Right atrium auricular region (tissue), 2 donors: ENCODE measurements at places on chromosomes 5 and 9.

- no peak for DNase-seq
These were observed 16.9 kb upstream of the TRIM14 start for GRCh38 chr9:98135938-98136337.

GRCh38 chr5:72005671-72006070 lies 101.6 kb upstream of the MAP1B start:
- no peak for DNase-seq

- DNase-seq = no peak
These were observed 322.8 kb upstream of the RFX3 start for GRCh38 chr9:3848445-3849114.

- no peak for DNase-seq
These were observed 23.3 kb downstream of the TNFSF8 start for GRCh38 chr9:114906922-114907571.

GRCh38 chr5:180639287-180639686 lies 10.1 kb downstream of the FLT4 start:
- DNase-seq = no peak

DNA sequence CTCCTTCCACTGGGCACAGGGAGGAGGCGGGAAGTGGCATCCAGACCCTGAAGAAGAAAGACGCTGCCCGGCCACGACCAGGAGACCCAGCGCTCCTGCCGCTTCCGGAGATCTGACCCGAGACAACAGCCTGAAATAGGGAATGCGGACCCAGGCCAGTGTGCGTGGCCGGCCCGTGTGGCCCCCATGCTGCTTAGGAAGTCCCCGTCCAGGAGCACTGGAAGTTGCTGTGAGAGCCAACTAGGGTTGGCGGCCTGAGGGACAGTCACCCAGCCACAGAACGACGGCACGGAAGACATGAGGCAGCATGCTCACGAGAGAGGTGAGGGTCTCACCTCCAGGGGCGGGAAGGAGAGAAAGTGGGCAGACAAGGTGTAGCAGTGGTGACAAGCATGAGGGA lies 17.0 kb downstream of the SH3GLB2 start:
- no peak for DNase-seq

DNA sequence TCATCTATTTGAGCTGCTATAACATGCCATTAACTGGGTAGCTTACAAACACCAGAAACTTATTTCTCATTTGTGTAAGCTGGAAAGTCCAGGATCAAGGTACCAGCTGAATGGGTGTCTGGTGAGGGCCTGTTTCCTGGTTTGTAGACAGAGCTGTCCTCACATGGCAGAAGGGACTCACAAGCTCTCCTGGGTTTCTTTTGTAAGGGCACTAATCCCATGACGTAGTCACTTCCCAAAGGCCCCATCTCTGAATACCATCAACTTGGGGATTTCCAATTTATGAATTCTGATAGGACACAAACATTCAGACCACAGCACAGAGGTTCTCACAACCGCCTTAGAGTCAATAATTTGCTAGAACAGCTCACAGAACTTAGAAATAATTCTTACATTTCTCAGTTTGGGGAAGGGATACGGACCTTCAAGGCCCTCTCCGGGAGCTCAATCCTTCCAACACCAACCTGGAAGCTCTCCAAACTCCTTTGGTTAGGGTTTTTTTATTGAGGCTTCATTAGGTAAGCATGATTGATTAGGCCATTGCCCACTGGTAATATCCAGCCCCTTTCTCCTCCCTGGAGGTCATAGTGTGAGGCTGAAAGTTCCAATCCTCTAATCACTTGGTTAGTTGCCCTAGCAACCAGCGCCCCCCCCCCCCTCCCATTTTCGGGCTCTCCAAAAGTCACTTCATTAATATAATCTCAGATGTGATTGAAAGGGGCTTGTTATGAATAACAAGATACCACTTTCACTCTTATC lies 7.6 kb upstream of the DNAJA1 start:
- DNase-seq = no peak

- DNase-seq = no peak
These were observed 1033.4 kb downstream of the TLE4 start for GRCh38 chr9:80605129-80605528.

DNA sequence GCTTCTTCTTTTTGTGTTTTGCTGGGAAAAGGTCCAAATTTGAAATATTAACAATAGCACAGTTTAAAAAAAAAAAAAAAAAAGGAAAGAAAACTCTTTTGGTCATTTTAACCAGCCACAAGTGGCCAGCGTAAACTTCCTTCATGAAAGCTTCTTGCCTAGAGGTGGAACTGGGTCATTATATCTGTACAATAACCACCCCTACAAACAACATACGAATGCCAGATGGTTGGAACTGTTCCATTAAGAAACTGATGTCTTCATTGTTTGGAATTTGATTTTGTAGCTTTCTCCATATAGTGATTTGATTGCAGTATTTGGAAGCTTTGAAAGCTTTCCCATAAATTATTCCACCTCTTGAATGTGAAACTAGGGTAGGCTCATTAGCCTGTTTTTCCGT lies 18.3 kb upstream of the LPAR1 start:
- no peak for DNase-seq

DNA sequence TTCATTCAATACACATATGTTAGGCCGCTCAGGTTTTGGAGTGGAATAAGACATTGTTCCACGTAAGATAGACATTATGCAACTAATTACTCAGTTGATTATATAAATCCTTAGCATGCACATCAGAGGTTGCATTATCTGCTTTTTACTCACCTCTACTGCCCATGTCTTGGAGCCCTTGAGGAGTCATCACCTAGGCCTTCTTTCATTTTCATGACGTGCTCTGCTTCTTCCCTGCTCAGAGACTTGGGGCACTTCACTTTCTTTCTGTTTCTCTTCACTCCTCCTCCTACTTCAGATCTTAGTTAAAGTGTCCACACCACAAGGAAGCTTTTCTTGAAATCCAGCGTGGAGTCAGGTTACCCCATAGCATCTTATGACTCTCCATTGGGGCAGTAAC lies 241.1 kb downstream of the TLR4 start:
- DNase-seq = no peak

- no peak for DNase-seq
These were observed 96.5 kb upstream of the SMARCA2 start for GRCh38 chr9:1918622-1919021.

GRCh38 chr9:108325406-108325805 lies 530.4 kb downstream of the ACTL7B start:
- DNase-seq = no peak

DNA sequence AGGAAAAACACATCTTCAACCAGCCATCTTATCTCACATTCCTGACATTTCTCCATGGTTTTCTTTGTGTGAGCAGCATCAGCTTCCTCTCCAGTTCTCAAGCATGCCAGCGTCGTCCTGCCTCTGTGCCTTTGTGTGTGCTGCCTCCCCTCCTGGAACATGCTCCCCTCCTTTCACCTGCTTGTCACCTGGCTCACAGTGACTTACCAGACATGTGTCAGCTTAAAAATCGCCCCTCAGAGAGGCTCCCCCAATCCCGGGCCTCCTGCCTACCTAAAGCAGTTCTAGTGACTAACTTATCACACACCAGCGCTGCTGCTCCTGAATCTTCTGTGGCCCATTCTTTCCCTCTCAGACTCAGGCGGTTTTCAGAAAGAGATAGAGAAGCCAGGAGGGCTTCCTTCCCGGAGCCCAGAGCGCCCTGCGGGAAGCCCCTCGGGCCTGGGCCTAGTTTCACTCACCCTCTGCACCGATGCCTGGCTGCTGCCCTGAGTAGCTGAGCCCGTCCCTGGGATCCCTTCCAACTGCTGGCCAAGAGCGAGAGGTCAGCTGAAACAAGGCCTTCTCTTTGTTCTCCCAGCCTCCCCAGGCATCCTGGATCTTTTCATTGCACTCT lies 51.1 kb upstream of the MVB12B start:
- no peak for DNase-seq

GRCh38 chr5:151451626-151452520 lies 4.5 kb downstream of the SLC36A1 start:
- no peak for DNase-seq

DNA sequence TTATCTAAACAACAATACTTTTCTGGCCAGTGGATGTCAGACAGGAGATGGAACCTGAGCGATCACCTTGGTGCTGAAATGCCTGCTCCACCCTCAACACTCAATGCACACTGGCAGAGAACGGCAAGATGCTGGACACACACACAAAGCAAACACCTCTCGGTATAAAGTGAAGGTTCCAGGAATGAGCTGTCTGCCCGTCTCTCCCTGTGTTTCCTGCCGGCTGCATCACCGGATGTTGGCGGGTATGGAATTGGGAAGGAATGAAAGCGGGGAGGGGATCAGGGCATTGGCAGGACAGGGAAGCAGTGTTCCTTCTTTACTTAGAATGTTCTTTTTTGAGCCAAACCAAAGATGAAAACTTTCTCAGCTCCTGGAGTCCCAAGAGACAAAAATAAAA lies 59.2 kb downstream of the MED10 start:
- no peak for DNase-seq

- no peak for DNase-seq
These were observed 14.7 kb downstream of the SLC45A2 start for GRCh38 chr5:33969572-33970452.

- DNase-seq = no peak
These were observed 19.4 kb downstream of the SARDH start for GRCh38 chr9:133718563-133719315.

DNA sequence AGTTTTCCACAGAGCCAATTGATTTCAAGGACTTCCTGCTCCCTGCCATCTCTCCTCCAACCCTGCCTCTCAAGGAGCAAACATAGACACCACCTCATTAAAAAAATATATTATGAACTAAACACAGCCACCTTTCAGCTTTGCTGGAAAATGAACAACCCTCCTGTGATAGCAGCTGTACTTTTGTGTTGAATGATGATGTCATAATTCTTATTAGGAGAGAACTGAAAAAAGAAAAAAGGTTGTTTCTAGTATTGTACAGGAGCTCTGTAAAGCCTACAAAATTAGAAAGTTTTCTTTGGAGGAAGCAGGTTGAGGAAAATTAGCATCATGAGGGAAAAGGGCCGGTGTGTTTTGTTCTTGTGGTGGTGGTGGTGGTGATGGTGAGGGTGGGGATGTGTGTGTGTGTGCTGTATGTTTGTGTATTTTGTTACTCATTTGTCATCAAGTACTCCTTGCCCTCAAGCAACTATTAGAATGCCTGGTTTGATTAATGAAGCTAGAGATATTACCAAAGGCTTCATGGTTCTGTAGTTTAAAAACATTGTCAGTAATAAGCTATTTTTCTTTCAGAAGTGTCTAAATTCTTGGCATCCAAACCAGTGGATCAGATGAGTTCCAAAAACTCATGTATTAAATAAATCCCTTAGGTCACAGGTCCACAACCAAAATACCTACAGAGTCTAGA lies 405.9 kb downstream of the TLE4 start:
- DNase-seq = no peak

DNA sequence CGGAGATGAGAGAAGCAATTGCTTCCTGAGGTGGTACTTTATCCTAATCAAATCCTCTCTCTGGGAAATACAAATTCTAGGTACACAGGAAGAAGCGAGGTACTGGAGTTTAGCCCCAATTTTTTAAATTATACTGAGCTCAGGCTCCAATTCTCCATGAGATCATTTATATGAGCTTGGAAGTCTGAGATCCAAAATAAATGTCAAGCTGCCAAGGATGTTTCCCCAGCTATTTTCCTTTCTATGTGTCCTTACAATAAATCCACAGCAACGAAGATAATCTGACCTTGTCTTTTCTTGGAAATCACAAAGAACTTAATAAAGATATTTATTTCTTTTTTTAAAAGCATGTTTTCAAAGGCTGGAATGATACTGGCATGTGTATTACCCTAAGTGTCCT lies 597.3 kb downstream of the GABRG2 start:
- no peak for DNase-seq

DNA sequence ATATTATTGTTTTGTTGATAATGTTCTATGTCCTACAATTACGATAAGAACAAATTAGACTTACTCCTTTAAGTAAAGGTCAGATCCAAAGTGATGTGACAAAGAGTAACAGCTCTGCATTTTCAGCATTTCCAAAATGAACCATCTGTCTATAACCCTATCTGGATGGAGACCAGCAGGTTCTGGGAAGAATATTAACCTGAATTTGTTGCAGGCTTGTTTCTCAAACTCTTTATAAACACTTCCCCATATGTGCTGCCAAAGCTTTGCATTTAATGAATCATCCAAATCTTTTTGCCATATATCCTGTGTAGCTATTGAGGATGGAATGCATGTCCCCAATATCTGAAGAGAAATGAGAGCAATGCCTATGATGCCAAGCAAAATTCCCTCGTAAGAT lies 198.9 kb upstream of the SLC27A6 start:
- DNase-seq = no peak
